Peyer's patch (tissue), 4 donors: ENCODE measurements at places on chromosomes 13 and 19.

DNA sequence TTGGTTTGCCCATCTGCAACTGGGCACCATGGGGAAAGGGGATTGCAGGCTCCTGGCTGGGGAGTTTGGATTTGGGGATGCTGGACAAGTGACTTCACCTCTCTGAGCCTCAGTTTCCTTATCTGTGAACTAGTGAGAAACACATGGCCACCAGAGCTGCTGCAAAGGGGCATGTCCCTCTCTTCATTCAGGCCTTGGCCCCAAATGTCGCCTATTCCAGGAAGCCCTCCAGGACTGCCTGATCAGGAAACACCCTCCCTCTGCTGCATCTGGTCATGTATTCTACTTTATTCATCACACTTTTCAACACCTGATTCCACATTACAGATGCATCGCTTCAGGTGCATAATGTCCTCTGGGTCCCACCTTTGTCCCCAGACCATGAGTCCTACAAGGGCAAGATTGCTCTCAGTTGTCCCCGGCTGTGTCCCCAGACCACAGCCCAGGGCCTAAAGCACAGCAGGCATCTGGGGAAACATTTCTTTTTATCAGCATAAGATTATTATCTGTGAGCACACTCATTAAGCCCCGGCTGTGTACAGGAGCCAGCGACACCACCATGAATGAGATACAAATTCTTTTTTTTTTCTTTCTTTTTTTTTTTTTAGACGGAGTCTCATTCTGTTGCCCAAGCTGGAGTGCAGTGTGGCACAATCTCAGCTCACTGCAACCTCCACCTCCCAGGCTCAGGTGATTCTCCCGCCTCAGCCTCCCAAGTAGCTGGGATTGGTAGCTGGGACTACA is 37.5 kb downstream of the ARRDC2 start:
- no peak for DNase-seq

DNA sequence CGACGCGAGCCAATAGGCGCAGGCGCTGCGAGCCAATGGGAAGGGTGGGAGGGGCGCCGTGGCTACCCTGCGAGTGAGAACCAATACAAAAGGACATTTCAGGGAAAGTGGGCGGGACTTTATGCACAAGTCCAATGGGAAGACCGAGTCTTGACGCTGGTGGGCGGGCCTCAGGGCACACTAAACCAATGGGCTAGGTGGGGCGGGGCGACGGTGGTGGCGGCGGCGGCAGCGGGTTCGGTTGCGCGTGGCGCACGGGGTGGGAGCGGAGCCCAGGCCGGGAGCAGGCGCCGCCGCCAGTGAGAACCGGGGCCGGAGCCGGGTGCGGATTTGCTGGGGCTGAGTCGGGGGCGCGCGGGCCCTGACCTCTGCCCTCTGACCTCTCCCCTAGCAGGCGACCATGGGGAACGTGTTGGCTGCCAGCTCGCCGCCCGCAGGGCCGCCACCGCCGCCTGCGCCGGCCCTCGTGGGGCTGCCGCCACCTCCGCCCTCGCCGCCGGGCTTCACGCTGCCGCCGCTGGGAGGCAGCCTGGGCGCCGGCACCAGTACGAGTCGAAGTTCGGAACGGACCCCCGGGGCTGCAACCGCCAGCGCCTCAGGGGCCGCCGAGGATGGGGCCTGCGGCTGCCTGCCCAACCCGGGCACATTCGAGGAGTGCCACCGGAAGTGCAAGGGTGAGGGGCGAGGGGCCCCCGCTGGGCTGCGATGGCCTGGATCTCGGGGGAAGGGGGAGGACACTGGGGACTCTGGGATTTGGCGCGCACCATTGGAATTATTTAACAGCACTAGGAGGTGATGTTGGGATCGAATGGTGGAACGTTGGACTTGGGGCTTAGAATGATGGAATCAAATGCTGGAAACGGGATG is at the start of gene TOMM40:
TSS of gene TOMM40 (plus strand) at position 239 of the 867 bp plus-strand sequence. CDS start at position 401, 162 bp downstream.
- DNase-seq, result peak; percentile 100

GRCh38 chr13:105773241-105773640 is 762.2 kb downstream of the EFNB2 start:
- DNase-seq, result no peak

DNA sequence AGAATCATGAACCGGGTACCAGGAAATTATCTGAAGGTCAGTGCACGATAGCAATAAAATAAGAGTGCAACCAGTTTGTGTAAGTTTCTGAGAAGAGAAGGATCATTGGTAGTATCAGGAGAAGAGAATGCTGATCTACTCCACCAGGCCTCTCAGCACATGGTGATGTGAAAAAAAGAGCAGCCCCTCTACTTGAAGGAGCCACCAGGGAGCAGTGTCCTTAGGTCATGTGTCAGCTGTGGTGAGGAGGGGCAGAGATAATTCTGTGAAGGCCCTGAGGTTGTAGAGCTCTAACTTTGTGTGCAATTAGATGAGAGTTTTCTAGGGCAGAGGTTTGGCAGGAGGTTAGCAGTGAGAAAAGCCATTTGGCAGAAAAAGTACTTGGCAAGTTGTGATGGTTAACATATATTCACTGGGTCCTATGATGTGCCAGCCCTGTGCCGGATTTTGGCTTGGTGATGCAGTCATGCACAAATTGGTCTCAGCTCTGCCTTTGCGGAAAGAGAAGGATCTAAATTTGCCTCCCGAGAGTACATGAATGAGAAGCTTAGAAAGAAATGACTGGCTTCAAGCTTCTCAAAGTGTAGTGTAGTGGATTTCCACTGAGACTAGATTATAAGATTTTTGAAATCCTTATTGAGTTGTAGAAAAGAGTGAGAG is 19.2 kb upstream of the ZC3H13 start:
- no peak for DNase-seq

DNA sequence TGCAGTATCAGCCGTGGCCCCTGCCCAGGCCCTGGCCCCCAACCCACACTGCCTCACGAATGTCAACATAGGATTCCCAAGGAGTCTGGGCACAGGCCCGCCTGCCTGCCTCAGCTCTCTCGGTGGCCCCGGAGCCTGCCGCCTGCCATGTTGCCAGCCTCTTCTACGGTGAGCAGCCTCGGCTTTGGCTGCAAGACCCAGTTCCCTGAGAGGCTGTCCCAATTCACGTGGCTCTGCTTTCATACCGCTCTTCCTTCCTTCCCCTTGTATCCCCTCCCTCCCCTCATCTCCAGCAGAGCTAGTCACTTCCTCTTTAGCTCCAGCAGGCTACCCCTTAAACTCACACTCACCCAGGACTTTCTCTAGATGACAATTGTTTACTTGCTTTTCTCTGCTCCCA is 42.7 kb downstream of the SERP2 start:
- DNase-seq, result no peak

- DNase-seq, result no peak
Observed at GRCh38 chr19:30096596-30097370, 154.7 kb downstream of the URI1 start.

GRCh38 chr19:55157064-55157908 is at the start of gene TNNI3:
Gene TNNI3 (minus strand): TSS chr19:55157732. CDS start chr19:55157589, 143 bp downstream.
- no peak for DNase-seq

- DNase-seq, result no peak
Observed at GRCh38 chr19:23561341-23561740, 125.7 kb downstream of the ZNF675 start.

DNA sequence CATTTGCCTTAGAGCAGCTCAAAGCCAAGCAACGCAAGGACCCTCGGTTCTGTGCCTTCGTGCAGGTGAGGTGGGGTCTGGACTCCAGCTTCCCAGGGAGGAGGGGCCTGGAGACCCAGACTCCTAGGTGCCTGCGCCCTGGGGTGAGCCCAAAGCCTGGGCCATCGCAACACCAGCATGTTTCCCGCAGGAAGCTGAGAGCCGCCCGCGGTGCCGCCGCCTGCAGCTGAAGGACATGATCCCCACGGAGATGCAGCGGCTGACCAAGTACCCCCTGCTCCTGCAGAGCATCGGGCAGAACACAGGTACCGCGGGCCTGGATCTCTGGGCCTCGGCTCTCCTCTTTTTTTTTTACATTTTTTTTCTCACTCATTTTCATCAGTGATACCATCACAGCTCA is 19.6 kb downstream of the ARHGEF1 start:
- DNase-seq, result no peak

DNA sequence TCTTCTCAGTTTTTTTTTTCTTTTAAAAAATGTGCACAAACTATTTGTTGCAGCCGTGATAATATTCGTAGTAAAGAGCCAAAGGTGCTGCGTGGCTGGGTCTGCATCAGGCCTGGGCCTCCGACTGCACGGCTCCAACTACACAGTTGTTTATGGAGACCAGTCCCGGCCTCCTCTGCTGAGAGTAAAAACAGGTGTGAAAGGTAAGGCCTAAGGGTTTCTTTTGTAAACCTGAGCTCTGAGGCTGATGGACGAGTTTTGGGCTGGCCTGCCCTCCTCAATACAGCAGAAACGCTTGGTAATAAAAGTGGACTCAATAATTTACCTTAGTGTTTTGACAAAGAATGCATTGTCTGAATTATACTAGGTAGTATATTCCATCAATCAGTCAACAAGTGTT is 3.9 kb downstream of the MBNL2 start:
- no peak for DNase-seq

- DNase-seq, result no peak
Observed at GRCh38 chr13:95160112-95160906, 140.9 kb downstream of the ABCC4 start.
